CD4-positive, alpha-beta T cell treated with Interleukin-4 for 4 hours (primary cell): ENCODE measurements at places on chromosomes 16 and 17.

DNA sequence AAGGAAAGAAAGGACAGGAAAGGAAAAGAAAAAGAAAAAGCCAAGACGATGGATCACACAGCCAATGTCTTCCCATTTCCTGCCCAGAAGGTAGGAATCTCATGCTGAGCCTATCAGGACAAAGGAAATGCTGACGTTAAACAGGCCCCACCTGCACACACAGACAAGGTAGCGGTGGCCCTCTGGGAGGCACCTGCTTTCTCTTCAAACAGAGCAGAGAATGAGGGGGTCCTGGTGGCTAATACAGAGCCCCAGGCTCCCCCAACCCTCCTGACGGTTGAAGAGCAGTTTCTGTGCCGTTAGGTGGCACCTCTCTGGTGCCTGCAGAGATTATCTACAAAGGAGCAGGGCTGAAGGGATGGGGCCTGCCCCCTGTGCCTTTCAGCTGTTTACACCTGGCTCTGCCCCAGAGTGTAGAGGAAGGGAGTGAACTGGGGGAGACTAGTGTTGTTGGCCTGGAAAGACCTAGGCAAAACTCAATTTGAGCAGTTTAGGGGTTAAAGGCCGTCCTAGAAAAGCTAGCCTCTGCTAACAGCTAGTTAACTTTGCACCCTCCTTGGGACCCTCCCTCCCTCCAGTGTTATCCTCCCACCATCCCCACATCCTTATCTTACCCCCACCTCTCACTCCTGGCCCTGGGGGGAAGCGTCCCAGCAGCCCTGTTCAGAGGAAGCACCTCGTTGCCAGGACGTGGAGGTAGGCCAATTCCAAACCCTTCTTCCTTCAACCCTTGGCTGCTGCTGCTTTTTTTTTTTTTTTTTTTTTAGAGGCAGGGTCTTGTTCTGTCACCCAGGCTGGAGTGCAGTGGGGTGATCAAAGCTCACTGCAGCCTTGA lies 56.3 kb downstream of the ARHGAP27 start:
- DNase-seq, result no peak

DNA sequence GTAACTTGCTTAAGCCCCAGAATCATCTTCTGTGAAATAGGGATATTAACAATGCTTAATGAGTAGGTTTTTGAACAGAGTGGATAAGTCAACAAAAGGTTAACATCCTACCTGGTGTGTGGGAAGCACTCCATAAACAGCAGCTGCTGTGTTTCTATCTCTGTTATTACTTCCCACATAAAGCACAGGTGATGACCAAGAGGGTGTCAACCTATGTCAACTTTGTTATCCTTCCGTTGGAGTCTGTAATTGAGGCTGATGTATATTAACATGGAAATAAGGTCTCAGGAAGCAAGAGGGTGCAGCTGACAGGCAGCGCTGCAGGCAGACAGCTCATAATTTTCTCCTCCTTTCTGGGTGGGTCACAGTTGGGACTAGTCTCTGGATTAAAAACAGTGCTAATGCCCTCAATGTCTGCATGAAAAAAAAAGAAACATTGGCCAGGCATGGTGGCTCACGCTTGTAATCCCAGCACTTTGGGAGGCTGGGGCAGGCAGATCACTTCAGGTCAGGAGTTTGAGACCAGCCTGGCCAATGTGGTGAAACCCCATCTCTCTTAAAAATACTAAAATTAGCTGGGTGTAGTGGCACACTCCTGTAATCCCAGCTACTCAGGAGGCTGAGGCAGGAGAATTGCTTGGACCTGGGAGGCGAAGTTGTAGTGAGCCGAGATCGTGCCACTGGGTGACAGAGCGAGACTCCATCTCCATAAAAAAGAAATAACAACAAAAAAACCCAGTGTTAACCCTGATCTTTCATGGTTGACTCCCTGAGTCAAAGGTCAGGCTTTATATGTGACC lies 269.6 kb downstream of the SNX29 start:
- no peak for DNase-seq

DNA sequence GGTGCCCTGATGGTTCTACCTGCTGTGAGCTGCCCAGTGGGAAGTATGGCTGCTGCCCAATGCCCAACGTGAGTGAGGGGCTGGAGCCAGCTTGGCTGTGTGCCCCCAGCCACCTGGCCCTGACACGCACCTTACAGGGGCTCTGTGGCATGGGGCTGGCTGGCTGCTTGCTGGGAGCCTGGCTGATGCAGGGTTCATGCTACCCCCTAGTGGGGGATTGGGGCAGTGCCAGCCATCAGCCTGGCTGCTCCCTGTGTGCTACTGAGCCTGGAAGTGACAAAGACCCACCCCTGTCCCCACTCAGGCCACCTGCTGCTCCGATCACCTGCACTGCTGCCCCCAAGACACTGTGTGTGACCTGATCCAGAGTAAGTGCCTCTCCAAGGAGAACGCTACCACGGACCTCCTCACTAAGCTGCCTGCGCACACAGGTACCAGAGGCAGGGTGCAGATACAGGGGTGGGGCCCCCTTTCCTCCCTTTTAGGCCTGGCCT lies 5.7 kb downstream of the GRN start:
- DNase-seq, result peak; percentile 61

- no peak for DNase-seq
Observed at GRCh38 chr16:73145166-73145880, 97.4 kb upstream of the ZFHX3 start.

DNA sequence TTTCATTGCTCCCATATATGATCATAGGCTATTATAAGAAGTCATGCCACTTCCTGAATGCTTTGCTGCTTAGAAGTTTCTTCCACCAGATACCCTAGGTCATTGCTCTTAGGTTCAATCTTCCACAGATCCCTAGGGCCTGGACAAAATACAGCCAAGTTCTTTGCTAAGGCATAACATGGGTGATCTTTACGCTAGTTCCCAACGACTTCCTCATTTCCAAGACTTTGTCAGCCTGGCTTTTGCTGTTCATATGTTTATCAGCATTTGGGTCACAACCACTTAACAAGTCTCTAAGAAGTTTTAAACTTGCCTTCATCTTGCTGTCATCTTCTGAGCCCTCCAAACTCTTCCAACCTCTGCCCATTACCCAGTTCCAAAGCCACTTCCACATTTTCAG lies 20.1 kb upstream of the DLX3 start:
- DNase-seq, result no peak
